ENCODE measurements at places on chromosomes 2 and 18.

DNA sequence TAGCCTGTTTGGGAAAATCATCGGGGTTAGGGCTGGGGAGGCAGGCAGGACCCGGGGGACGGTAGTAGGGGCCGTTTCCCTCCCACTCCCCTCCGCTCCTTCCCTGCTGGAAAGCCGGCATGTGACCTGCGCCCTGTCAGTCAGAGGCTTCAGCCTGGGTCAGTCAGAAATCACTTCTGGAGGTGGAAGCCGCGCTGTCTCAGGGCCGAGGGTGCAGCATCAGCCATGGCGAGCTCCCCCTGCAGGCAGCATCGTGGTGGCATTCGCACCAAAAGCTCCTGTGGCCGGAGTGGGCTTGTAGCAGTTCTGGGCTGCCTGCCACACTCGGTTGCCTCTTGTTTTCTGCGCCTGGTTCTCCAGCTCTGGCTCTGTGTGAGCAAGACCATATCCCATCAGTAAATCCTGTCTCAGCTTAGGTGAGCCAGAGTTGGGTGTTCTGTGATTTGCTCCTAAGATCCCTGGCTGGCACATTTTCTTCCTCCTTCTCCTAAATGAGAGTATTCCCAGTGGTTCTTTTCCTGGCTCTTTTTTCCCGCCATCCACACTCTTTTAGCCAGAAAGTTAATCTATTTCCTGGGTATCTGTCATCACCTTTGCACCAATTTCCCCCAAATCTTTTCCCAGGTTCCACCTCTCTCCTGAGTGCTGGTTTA lies 123.9 kb upstream of the CD302 start:
- peak; percentile 79 for DNase-seq

- no peak for DNase-seq
These were observed 818.8 kb upstream of the GYPC start for GRCh38 chr2:125837128-125837527.

DNA sequence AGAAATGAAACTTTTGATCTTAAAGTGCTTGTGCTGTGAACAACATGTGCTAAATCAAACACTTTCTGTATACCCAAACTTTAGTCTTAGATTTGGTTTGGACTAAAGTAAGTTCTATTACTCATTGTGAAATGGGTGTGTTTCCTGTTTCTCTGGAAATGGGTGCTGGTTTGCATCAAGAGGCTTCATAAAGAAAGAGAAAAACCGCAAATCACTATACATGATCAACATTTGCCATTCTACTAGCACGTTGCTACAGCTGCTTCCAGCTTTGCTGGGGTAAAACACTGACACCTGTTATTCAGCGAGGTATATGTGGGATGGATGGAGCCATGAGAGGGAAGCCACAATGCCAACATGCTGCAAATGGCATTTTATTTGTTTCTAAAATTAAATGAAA lies 547.0 kb upstream of the ACVR2A start:
- peak; percentile 41 for DNase-seq

- peak; percentile 50 for DNase-seq
These were observed 10.2 kb upstream of the MMADHC start for GRCh38 chr2:149597668-149598326.

- DNase-seq = no peak
These were observed 487.4 kb upstream of the CELF4 start for GRCh38 chr18:38052879-38053590.

GRCh38 chr2:96261328-96262003 lies 4.3 kb downstream of the TMEM127 start:
- no peak for DNase-seq

GRCh38 chr2:85988914-85989270 lies 100.1 kb upstream of the ST3GAL5 start:
- DNase-seq = no peak

DNA sequence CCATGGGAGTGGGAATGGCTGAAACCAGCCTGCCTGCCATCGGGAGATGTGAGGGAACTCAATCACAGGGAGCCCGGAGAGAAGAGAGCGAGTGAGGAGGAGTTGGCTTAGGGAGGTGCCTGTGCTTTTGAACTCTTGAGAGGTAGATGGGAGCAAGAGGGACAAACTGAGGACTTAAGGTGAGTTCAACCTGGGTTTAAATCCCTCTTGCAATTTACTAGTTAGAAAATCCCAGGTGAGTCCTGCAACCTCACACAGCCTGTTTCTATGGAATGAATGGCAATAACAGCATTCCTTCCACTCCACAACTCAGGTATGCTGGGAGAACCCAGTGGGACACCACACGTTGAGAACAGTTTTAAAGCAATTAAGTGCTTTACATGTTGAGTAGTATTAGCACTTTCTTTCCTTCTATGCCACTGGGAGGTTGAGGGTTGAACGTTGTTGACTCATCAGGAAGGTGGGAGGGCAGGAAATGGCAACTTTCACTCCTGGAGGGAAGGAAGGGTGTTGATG lies 57.3 kb downstream of the VIT start:
- DNase-seq = no peak

GRCh38 chr2:204655626-204656025 lies 110.4 kb downstream of the PARD3B start:
- no peak for DNase-seq

DNA sequence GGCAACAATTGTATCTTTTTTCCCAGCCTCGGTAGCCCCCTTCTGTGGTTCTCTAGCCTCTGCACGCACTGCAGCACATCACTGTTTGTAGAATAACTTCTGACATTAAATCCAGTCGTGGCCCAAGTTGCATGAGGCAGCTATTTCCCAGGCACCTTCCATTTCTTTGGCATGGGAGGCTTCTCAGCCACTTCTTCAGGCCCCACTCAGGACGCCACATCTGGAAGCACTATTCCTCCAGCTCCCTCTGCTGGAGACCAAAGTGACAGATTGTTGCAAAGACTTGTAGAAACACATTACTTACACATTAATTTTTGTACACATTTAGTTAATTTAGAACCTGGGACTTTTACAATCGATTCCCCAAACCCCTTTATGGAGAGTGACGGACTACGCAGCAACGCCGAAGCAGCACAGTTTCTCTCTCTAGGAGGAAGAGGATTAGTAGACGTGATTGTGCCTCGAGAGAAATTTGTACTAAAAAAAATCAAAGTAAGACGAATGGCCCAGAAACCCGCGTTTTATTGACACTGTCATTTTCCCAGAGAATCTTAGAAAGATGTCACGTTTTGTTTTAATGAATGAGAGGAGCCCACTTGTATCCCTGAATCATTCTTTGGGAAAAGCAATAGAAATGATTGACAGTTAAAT lies 57.8 kb upstream of the RGPD5 start:
- peak; percentile 5 for DNase-seq

GRCh38 chr2:96616128-96616527 lies 22.0 kb downstream of the KANSL3 start:
- DNase-seq = no peak

- DNase-seq = no peak
These were observed 153.1 kb upstream of the PKDCC start for GRCh38 chr2:41894563-41895333.

DNA sequence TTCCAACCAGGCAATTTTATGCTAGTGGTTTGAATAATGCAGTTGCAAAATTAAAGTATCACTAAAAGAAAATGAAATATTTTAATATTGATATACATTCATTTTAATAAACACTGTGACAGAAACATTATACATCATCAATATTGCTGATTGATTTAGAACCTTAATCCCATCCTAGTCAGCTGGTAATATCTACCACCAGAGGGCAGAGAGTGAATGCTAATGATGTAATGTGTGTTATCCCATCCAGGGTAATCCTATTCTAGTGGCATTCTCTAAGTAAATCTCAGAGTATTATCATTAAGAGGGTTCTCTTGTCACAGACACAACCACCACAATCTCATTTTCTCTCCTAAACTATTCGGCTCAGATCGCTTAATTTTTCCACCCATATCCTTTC lies 477.4 kb downstream of the CPS1 start:
- no peak for DNase-seq

GRCh38 chr2:8223695-8224346 lies 458.0 kb upstream of the ID2 start:
- no peak for DNase-seq

DNA sequence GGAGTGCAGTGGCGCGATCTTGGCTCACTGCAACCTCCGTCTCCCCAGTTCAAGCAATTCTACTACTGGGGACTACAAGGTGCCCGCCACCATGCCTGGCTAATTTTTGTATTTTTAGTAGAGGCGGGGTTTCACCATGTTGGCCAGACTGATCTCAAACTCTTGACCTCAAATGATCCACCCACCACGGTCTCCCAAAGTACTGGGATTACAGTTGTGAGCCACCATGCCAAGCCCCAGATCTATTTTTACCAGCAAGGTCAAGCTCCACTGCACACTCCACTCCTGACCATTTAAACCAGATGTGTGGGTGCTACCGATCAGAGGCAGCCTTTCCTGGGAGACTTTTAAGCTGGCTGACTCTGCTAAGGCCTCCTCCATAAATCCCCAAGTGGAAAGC lies 67.5 kb upstream of the CD226 start:
- DNase-seq = no peak

DNA sequence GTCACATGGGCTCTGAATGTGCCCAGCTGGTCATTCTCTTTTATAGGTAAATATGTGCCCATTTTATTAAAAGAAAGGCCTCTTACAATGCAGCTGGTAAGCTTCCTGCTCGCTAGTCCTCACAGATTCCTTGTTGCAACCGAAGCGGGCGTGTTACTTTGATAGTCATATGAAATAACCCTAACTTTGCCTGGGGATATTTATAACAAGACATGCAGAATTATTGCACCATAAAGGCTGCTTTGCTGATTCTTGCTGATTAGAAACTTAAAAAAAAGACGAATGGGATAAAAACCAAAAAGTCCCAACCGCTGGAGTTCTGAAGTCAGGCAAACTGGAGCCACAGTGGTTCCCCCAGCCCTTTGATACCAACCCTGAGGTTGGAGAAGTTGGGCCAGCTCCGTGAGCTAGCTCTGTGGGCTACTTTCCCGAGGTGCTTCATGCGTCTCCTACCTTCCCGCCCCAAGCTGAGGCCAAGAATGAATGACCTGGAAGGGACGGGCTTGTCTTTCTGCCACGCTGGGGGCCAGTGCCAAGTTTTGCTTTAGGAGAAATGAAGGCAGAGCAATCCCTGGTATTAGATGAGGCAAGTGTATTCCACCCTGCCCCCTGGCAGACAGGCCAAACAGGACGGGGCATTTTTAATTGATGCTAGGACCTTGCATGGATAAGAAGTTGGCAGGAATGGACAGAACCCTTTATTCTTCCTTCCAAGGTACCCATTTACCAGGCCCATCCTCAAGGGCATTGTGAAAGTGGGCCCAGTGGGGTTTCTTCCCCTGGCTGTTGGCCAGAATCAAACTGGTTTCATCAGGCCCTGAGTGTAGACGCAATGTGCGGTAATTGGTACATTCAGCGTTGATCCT lies 140.4 kb downstream of the KCTD1 start:
- DNase-seq = no peak

DNA sequence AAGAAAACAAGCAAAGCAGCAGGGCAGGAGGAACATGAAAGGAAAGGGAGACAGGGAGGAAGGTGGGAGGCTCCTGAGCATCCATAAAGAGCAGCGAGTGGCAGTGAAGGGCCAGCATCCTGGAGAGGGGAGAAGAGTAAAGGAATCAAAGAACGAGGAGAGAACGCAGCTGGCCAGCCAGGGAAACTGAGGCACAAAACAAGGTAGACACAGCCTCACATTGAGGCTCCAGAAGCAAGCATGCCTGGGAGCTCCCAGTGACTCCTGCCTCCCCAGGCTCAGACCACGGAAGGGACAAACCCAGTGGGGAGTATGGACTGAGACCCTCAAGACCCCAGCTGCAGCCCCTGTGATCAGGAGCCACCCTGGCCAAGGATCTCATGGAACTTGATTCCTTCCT lies 14.0 kb upstream of the TNS1 start:
- DNase-seq = no peak

DNA sequence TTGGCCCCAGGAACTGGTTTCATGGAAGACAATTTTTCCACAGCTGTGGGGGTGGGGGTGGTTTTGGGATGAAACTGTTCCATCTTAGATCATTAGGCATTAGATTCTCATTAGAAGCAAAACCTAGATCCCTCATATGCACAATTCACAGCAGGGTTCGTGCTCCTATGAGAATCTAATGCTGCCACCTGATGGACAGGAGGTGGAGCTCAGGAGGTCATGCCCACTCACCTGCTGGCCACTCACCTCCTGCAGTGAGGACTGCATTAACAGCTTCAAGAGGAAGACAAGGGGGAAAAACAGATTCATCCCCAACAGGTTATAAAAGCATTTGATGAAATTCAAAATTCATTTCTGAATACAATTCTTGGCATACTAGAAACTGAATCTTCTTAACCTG lies 38.5 kb downstream of the THAP4 start:
- DNase-seq = no peak

- DNase-seq = no peak
These were observed 51.0 kb upstream of the ID2 start for GRCh38 chr2:8630676-8631464.

DNA sequence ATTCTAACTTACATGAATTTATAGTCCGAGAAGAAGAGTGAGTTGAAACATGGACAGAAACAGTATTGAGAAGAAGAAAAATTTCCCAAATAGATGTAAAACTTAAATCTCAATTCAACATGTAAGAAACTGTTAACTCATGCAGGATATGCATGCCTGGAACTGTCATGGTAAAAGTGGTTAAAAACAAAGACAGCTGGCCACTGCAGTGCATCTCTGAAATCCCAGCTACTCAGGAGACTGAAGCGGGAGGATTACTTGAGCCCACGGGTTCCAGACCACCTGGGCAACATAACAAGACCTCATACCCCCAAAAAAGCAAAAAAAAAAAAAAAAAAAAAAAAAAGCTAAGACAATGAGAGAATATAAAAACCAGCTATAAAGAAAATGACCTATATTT lies 93.0 kb upstream of the TTC27 start:
- no peak for DNase-seq

DNA sequence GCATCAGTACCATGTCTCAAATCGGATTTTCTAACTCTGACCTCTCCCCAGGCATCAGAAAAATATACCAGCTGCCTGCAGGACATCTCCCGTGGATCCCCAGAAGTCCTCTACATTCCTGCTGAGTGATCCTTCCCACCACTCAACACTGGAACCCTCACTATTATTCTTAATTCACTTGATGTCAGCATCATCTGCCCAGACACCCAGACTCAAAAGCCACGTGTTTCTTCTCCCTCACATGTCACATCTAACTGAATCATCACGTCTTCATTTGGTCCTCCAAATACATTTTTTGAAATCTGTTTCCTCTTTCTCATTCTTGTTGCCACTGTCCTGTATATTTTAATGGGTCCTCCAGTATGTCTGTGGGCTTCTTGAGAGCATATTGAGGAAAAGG lies 218.6 kb downstream of the HRH4 start:
- DNase-seq = no peak

- DNase-seq = no peak
These were observed 226.9 kb downstream of the PAX3 start for GRCh38 chr2:222071911-222072310.

- DNase-seq = no peak
These were observed 726.9 kb upstream of the CHAC2 start for GRCh38 chr2:53040536-53041229.

- no peak for DNase-seq
These were observed 110.0 kb upstream of the STON1 start for GRCh38 chr2:48419884-48420511.

DNA sequence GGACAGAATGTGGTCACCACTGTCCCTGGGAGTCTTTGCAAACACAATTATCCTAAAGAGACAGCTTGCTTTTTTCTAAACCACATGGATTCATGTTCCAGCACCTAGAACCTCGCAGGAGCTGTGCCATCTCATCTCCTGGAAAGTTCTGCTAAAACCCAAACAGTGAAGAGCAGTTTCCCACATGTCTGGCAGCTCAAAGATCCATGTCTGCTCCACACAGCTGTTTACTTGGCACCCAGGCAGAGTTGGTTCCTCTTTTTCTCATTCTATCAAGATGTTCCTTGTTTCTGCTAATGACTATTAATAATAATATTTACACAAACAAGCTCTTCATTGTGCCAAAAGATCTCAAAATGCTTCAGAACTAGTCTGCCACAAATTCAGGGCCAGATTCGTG lies 30.1 kb upstream of the PID1 start:
- DNase-seq = no peak
